ENCODE measurements at places on chromosomes 1 and 21.

DNA sequence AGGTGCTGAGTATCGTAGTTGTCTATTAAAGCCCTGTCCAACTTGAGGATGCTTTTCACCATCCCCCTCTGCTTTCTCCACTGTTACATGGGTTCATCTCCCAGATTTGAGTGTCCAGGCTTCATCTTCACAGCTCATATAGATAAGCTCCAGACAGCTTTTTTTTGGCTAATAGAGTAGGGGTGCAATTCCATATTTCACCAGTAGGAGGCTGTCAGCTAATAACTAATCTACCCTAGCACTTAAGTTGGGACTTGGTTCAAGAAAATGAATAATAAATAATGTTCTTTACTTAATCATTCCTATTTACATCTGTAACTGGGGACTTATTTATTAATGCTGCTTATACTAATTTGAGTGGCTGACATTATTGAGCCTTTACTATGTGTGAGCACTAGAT, 124.5 kb downstream of the IGSF21 start:
- DNase-seq, result no peak

- no peak for DNase-seq
These were observed 27.9 kb downstream of the SSBP3 start for GRCh38 chr1:54378157-54378873.

DNA sequence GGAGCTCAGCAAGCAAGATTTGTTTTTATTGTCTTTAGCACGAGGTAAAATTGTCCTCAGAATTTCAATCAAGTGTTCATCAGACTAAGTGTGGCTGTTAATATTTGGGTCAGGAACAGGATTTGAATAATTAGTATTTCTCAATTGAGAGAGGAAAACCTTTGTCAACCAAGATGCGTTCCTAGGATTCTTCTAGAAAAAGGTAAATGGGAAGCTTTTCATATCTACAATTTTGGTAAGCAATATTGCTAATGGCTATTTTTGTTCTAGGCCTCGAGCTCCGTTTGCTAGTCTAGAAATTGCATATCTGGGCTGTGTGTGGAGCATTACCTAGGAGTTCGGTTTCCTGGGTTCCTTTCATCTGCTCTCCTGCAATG, 4.1 kb upstream of the PIGV start:
- DNase-seq, result no peak

DNA sequence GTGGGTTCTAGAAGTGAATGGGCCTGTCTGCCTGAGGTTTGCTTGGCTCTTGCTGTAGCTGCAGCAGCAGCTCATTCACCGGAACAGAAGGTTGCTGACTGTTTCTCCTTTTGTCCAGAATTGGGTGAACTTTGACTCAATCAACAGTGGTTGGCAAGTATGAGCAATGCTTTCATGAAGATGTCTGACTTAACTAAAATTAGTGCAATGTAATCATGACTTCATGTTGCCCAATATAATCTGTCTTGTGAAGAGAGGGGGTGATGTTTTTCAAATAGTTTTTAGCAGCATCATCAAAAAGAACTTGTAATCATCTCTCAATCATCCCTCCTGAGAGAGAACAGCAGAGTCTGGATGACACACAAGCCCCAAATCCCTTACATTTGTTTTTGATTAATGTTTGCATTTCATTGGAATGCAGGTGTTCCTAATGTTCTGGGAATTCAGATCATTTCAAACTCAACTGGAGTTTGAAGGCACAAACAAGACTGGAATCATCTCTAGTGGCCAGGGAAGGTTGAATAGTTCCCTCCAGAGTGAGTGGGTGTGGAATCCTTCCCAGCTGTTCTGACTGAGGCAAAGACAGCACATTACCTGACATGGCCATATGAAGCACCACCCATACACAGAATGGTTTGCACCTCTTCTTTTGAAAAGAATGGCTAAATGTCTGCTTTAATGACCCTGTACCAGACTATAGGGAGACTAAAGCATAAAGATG, 82.9 kb downstream of the HLX start:
- DNase-seq, result peak; percentile 94

- DNase-seq, result no peak
These were observed 2.6 kb downstream of the LRRIQ3 start for GRCh38 chr1:74195339-74195738.

DNA sequence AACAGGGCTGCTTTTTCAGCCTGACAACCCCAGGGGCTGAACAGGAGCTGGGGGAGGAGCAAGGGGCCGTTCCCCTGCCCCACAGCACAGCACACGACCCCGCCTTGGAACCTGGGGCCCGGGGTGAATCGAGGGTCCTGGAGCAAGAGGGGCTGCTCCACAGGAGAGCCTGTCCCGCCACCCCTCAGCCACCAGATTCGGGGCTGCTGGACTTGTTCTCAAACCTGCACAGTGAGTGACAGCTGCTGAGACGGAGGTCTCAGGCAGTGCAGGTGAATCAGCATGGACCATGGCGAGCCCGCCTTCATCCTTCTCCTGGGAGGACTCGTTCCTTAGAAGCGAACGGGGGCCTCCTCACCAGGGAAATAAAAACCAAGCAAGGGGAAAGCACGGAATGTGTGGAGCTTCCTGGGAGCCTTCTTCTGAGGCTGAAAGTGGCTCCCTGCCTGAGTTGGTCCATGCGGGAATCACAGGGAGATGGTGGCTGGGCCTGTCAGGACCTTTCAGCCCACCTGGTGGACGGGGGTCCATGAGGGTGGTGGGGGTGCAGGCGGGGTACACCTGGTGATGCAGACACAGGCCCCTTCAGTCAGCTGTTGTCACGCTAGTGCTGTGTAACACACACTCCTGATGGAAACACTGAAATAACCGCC, 125.4 kb downstream of the SIK1 start:
- no peak for DNase-seq

DNA sequence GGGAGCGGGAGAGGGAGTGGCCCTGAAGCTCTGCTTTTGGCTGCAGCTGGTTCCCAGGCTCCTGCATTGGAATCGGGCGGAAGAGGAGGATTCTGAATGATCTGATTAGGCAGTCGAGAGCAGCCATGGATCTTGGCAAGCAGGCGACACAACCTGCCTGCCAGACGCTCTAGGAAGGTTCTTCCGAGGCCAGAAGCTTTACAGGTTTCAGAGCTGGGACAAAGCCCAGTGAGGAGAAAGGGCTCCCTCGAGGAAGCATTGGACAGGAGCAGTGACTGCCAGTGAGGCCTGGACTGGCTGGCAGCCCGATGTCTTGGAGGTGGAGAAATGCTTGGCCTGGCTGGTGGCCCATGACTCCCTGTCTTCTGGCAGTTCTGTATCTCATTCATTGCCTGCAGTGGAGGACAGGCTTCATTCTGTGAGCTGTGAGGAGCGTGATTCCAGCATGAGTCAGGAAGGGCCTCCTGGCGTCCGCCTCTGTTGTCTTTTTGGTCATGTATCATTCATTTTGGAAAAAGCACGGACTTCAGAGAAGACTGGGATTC, 132.7 kb upstream of the IPO9 start:
- peak; percentile 98 for DNase-seq

GRCh38 chr1:229437443-229437842, 3.5 kb upstream of the ACTA1 start:
- peak; percentile 24 for DNase-seq

DNA sequence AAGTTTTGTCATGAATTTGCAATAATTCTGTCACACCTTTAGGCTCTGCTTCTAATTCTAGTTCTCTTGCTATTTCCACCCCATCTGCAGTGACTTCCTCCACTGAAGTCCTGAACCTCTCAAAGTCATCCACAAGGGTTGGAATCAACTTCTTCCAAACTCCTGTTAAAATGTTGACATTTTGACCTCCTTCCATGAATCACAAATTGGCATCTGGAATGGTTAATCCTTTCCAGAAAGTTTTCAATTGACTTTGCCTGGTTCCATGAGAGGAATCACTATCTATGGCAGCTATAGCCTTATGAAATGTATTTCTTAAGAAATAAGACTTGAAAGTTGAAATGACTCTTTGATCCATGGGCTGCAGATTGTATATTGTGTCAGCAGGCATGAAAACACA, 19.7 kb upstream of the SFT2D2 start:
- DNase-seq, result peak; percentile 40

DNA sequence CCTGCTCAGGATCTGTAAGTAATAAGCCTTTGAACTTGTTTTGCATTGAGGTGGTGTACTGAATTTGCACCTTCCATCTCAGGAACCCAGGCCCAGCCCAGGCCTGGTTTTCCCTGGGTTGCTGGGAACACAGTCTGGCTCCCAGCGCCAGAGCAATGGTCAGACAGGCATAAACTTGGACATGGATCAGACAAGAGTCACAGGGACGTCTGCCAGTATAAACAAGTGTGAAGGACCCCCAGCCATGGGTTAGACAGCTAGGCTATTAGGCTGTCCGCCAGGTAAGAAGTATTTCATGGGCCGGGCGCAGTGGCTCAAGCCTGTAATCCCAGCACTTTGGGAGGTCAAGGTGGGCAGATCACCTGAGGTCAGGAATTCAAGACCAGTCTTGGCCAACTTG, 5.5 kb downstream of the IFNLR1 start:
- DNase-seq, result no peak

GRCh38 chr1:35030338-35030737, 1.4 kb downstream of the ZMYM6 start:
- no peak for DNase-seq

GRCh38 chr21:35238119-35238518, 189.0 kb upstream of the RUNX1 start:
- no peak for DNase-seq

DNA sequence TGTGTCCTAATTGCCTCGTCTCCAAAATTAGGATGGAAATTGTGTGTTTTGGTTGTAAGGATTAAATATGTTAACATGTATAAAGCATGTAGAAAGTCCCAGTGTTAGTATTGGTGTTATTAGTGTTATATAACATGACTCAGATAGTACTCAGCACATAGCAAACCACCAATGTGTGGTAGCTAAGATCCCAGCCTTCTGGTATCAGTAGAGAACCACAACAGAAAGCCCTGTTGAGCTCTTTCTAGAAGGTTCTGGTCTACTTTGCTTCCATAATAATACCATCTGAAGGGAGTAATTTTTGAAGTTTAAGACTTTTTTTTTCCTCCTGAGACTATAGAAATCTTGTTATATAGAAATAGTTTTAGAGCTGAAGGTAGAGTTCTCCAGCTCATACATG, 259.3 kb upstream of the SGIP1 start:
- peak; percentile 47 for DNase-seq

DNA sequence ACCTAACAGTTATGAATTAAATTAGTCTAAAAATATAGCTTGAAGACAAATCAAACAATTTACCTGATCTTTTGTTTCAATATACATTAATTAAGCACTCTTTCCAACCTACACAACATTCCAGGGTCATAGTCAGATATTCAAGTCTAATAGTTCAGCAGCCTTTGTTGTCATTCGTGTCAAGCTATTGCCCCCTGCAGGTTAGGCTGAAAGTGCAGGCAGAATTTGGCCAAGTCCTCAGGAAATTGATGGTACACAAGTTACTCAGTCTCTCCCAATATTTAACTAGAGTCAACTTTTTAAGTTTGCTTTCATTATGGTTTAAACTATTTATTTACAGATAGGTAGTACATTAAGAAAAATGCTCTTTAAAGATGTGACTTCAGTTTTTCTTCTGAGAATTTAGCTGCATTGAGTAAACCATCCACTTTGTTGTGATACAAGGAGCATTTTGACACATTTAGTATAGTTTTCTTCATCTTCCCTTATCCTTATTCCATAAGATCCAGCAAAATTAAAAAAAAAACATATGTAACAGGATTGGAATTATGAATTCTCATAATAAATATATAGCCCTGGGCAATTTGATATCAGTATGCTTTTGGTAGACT, 130.3 kb upstream of the DPYD start:
- DNase-seq, result peak; percentile 86

DNA sequence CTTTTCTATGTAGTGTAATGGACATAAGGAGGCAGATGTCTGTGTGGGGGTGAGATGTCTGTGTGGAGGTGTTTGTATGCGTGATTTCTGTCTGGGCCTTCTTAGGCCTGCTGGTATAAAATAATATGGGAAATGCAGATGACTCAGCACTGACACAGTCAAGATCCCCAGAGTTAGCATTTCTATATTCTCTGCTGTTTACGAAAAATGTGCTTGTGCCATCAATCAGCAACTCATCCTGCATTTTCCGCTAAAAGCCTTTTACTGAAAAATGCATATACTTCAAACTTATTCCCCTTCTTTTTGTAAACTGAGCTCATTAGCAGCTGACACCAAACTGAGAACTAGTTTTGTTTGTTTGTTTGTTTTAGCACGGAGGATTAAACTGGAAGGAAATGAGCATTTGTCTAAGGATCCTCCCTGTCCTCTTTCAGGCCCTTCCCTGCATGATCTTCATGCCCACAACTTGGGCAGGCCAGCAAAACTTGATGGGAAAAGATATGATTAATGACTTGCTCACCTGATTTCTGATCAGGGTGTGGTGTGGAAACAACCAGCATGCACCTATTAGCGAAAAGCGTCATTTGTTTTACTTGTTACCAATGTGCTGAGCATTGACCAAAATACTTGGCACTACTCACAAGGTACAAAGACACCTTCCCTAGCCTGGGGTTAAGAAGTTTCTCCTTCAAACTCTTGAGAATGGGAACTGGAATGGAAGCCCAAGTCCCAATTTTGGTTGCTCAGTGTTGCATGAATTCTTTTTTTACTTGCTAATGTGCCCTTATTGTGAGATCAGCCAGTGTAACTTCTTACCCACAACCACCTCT, 77.4 kb downstream of the NDUFS5 start:
- DNase-seq, result peak; percentile 45

- DNase-seq, result no peak
These were observed 532 bp downstream of the CSF1 start for GRCh38 chr1:109910963-109911798.

- no peak for DNase-seq
These were observed 1060.6 kb upstream of the NCAM2 start for GRCh38 chr21:19937619-19938018.

- no peak for DNase-seq
These were observed 136.2 kb upstream of the SYT6 start for GRCh38 chr1:114289824-114290223.

DNA sequence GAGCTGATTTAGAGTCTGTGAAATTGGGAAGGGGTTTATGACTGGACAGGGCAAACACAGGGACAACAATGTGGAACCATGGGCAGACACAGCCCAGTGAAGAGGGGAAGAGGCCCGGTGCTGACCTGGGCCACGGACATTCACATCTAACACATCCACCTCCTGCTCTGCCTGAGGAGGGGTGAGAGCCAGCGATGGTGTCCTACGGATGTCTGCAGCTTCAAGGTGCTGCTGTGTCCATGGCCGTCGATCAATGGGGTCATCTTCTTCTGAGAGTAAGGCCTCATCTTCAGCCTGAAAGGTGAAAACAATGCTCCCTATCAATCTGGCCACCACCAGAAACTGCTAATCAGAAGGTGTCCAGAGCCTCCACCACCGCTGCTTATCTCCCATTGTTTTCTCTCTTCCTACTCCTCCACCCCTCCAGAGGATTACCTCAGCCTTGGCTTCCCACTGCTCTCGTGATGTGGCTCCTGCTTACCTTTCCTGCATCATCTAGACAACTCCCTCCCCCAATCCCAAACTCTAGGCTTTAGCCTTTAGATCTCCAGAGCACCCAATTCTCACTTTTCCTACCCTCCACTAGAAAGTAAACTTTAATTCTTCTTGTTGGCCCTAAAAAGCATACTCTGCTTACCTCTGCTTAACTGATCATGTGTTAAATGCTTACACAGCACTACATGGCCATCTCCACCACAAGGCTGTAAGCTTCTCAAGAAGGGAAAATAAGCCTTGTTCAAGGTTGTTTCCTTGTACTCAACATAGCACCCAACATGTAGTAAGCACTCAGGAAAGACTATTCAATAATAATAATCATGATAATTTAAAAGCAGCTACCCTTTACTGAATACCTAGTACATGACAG, 24.0 kb upstream of the ADAM30 start:
- no peak for DNase-seq

Measured in fibroblast of the aortic adventitia (primary cell).